ENCODE measurements at places on chromosomes 2 and 18.

GRCh38 chr18:46418663-46419260, 238.3 kb downstream of the LOXHD1 start:
- DNase-seq = no peak

- DNase-seq = no peak
Observed at GRCh38 chr18:58054041-58054781, 10.2 kb downstream of the NEDD4L start.

DNA sequence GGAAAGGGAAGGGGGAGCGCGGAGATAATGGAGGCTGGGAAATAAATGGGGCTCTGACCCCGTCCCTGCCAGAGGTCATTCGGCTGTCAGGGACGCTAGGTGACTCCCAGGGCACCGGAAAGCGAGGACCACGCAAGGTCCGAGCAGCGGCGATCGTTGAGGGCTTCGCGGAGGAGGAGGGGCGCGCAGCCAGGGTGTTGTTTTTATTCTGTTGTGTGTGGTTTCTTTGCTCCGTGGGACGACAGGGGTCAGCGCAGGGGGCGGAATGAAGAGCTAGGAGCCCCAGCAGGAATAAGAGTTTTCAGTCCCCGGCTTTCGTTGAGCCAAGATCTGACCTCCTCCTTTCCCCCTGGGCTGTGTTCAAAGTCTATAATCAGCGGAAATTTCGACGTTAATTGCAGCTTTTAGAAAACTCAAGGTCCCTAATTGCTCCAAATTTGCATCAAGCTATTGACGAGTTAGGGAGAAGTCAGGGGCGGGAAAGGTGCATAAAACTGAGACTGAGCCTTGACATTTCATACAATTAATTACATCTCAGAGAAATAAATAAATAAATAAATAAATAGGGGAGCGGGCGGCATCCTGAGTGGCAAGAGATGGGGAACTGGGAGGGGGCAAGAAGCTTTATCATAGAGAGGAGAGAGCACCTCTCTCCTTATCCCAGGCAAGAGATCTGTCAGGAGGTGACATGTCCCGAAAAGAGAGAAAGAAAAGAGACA, 2.2 kb downstream of the GAD1 start:
- no peak for DNase-seq

DNA sequence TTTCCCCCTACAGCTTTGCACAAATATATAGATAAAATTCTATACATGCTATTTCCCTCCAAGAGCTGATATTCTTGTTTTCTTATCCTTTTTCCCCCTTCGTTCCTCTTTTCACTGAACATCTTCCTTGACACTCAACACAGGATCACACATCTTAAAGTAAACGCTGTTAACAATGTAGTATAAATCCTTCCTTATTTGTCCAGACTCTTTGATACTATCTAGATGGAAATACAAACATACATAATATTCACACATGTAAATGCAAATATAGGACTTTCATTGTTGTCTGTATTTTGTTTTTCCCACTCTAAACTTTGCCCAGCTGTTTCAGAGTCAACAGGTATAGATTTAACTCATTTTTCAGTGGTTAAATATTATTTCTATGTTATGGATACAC, 3.0 kb upstream of the TACR1 start:
- DNase-seq = no peak

GRCh38 chr18:38883111-38883510, 1317.5 kb upstream of the CELF4 start:
- DNase-seq = no peak

DNA sequence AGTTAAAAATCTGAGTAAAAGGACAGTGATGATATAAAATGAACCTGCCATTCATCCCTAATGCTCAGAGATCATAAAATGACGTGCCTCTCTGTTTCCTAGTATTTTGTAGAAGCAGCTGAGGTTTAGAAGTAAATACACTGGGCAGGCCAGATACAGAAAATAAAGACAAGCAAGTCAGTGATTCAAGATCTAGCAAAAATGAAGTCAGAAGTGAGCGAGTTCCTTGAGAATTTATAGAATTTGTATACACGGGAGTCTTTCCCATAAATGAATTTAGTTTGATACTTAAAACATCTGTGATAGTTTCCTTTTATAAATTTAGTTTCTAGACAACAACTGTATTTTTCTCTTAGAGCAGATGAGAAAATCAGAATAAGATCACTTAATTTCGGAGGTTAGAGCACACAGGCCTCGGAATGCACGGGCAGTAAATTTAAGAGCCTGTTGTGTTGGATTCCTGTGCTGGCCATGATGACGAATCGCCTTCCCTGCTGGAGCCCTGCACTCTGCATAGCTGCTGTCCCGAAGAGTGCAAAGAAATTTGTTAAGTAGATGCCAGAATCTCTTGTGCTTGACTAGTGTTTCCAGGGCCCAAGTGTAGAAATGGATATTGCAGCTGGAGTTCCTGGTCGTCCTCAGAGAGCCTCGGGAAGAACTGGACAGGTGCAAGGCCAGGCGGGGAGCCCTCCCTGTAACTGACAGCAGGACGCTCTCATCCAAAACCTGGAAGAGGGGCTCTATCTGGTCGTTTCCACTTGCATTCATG, 83.7 kb upstream of the RBM44 start:
- no peak for DNase-seq

- DNase-seq = no peak
Observed at GRCh38 chr2:73128841-73129535, 16.2 kb upstream of the RAB11FIP5 start.

GRCh38 chr2:196617430-196617829, 22.1 kb upstream of the CCDC150 start:
- no peak for DNase-seq

DNA sequence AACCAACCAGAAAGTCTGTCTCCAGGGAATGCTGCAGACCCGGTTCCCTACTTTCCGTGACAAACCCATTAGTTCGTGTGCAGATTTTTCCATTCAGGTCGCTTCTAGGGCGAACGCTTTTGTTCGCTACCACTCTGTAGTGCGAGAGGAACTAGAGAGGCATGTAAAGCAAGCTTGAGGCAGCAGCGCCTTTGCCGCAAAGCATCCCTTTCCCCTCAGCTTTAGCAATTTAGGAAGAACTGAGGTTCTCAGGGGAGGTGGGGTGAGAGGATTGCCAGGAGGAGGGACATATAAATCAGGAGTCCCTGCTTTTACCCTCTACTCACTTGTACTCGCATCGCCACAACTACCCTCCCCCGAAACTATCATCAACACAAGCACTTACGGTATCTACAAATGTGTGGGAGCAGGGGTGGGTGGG, 748 bp upstream of the ZNF804A start:
- DNase-seq = no peak

DNA sequence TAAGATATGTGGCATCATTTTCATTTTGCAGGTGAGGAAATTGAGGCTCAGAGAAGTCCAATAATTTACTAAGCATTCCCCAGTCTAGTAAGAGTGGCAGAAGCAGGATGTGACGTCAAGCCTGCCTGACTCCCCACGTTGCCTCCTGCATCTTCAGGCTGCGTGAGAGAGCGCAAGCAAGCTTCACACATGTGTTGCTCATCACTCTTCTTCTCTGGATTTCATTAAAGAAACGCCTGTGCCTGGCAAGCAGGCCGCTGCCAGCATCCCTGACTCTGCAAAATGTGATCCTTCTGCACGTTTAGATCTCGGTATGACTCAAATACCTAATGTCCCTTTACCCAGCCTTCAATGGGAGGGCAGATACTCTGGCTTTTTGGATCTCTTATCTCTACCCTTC, 96.8 kb downstream of the PRKCE start:
- DNase-seq = no peak

GRCh38 chr2:29225814-29226213, 110.6 kb downstream of the CLIP4 start:
- DNase-seq = no peak

- no peak for DNase-seq
Observed at GRCh38 chr2:132915812-132916549, 246.0 kb upstream of the LYPD1 start.

- no peak for DNase-seq
Observed at GRCh38 chr18:34330308-34330707, 105.6 kb upstream of the NOL4 start.

DNA sequence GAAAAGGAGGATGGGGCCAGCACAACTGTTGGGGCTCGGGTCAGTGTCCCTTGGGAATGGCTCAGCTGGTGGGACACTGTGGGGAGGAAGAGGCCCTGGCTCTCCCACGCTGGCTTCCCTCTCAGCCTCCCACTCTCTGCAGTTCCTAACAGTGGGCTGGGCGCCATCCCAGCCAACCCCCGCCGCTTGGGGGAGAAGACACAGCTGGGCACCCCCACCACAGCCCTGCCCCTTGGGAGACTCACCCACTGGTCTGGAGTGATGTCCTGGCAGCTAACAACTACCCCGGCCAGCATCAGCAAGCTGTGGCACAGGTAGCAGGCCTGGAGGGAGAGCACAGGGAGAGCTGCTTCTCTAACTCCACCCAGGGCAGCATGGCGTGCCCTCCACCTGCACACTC, 8.3 kb upstream of the SEMA4C start:
- no peak for DNase-seq

DNA sequence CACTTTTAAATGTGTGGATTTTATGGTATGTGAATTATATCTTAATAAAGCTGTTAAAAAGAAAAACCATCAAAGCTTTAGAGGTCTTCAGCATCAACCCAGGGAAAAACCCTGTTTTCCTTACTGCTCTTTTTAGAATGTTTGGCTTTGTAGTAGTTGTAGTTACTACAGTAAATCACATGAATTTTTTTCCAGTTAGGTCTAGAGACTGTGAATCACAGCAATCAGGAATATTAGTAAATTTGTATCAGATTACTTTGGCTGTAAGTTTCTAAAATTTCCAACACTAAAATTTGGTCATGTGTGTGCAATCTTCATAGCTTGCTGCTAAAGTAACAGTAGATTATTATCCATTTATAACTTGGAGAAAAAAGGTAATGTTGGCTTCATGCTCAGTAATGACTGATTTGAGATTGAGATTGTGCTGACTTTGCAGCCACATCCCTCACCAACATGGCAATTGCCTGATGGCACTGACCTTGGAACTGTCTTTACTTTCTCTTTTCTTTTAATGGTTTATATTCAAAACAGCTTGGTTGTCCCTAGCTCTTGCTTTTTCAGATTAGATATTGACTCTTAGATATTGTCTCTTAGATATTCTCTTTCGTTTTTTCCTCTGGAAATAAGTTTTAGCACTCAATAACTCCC, 41.1 kb downstream of the LCLAT1 start:
- DNase-seq = no peak

DNA sequence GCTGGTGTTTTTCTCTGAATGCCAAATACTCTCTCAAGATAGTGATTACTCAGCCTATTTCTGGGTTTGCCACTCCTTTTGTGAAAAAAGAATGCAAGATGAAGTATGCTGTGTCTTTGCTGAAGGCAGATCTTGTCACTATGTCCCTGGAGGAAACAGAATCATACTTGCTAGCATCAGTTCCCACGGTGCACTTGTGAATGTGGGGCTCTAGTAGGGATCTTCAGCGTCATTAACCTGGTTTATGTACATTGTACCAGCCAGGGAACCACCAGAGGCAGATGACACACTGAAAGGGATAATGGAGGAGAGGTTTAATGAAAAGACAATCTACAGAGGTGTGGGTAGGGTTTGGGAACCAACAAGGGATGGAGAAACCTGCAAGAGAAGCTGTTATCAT, 131.0 kb upstream of the CXCR4 start:
- no peak for DNase-seq

DNA sequence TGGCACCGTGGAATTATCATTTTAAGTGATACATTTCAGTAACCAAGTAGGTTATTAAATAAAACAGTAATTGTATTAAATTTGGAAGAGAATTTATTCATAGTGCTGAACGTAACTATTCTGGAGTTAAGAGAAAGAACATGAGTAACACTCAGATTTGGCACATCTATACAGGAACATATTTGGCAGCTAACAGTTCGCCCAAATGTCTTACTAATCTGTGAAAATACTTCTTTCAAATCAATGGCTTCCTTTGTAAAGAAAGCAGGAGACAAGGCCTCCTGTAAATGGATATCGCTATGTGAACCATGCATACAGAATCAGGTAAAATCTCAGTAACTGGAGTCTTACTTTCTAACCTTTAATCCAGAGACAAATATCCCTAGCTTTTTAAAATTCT, 64.4 kb downstream of the ZNF516 start:
- DNase-seq = no peak

DNA sequence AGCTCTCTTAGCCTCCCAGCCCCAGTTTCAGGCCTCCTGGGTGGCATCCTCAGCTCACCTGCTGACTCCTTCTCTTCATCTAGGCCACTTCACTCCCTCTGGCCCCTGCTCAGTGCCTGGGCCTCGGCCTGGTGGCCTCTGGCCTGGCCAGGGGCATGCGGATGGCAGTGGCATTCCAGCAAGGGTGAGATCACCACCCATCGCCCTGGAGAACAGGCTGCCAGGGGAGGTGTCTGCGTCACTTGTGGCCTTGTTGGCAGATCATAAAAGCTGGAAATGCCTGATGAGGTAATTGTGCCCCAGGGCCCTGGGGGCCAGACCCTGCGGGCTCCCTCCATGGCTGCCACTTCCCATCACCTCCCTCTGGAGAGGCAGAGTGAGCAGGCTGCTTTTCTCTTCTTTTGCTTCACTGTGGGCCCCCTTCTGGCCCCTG, 72.5 kb upstream of the SMAD2 start:
- no peak for DNase-seq

DNA sequence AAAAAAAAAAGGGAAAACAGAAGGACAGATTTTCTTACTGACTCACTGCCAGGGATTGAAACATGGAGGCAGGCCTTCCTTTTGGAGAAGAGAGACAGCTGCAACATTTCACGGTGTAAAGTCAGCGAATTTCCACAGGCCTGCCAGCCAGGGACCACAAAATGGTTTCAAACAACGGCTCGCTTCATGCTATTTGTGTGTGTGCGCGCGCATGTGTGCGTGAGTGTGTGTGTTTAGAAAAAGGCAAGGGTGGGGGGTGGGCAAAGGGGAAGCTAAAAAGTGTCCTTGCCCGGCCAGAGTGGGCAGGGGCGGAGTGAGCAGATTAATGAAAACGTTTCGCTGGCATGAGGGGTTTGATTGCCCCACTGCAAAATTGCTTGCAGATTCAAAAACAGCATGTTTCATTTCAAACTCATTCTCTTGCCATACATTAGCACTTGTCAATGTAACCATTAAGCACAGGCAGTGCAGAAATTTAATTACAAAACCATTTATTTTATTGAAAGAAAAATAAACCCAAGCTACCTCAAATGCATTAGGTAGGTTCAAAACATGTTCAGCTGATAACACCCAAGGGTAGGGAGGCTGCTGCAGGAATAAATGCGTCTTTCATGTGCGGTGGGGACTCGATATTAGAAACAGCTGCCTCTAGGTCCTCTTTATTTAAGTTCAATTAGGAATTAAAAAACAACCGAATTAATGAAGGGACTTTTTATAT, 182.1 kb upstream of the SIX2 start:
- DNase-seq = no peak

DNA sequence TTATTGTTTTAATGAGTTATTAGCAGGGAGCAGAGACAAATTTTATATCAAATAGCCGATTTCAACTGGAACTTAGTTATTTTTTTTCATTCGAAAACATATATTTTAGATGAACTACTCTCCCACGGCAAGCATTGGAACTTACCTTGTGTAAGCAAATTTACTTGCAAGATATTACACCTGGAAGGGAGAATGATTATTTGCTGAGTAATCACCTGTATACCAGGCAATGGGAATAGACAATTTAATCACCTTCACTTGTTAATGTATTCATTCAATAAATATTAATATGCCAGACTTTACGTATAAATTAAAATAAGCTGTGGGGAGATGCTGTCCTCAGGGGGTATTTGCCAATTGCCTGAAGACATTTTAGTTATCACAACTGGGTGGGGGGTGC, 1069.9 kb upstream of the CHAC2 start:
- DNase-seq = no peak

- no peak for DNase-seq
Observed at GRCh38 chr2:162839419-162839818, 852 bp upstream of the KCNH7 start.

GRCh38 chr2:129726216-129726615, 253.2 kb upstream of the RAB6C start:
- DNase-seq = no peak

- no peak for DNase-seq
Observed at GRCh38 chr2:33457556-33458247, 18.7 kb upstream of the RASGRP3 start.
